Aorta (tissue), 5 donors: ENCODE measurements at places on chromosomes 13 and 19. TPM values are rescaled to one million over a fixed set of nuclear protein-coding genes. Genes with fewer than 3 reads are reported as not detected.
A peak's percentile ranks its signal among the peaks of the same experiment; 100 is the strongest.

GRCh38 chr19:54136086-54136863, 1.3 kb upstream of the CNOT3 start:
- DNase-seq, result no peak

- DNase-seq, result no peak
These were observed 16.2 kb downstream of the PLPP2 start for GRCh38 chr19:275000-275399.

GRCh38 chr13:112247471-112248405, 128.4 kb upstream of the SPACA7 start:
- DNase-seq, result no peak

GRCh38 chr19:53290758-53291549, 23.4 kb upstream of the VN1R4 start:
- no peak for DNase-seq

DNA sequence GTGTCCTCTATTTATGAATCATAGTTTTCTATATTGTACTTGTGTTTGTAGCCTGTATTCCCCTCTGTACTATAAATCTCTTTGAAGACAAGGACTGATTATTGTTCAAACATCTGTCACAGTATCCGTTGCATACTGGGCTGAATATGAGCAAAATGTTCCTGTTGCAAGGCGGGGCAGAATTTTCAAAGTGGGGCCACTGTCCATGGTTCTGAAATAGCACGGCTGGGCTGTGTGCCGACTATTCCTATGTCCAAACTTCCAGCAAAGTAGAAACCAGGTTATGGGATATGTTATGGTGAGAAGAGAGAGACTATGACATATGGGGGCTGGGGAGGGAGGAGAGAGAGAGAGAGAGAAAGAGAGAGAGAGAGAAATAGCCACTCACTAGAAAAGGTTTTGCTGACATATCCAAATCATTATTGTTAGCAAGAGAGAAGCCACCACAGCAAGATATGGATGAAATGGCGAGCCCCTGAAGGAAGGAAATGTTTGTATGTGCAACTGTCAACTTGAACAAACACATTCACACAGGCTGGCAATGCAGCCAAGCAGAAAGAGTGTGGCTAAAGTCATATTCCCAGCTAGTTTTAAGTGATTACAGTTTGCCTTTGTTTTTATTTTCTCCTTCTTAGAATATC, 107.0 kb upstream of the GPR12 start:
- no peak for DNase-seq

- no peak for DNase-seq
These were observed 491.5 kb downstream of the OLFM4 start for GRCh38 chr13:53520132-53520531.

- no peak for DNase-seq
These were observed 22.0 kb upstream of the EMP3 start for GRCh38 chr19:48303367-48303766.

- no peak for DNase-seq
These were observed 2.3 kb downstream of the RPL13A start for GRCh38 chr19:49489601-49490167.

DNA sequence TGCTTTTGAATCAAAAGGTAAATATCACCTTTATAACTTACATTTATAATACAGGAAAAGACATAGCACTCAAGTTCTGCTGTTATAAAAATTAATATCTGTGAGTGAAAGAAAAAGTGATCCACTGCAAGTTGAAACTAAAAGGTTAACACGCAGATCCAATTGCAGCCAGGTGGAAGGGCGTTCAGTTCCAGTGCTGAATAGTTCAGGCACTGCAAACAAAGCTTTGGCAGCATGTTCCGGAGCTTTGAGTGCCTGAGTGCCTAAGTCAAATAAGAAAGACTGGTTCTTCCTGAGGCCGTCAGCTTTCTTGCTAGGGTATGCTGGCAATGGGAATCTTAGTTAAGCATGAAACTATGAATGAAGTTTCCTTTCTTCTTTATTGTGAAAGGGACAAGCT, 200.3 kb downstream of the LMO7 start:
- no peak for DNase-seq

DNA sequence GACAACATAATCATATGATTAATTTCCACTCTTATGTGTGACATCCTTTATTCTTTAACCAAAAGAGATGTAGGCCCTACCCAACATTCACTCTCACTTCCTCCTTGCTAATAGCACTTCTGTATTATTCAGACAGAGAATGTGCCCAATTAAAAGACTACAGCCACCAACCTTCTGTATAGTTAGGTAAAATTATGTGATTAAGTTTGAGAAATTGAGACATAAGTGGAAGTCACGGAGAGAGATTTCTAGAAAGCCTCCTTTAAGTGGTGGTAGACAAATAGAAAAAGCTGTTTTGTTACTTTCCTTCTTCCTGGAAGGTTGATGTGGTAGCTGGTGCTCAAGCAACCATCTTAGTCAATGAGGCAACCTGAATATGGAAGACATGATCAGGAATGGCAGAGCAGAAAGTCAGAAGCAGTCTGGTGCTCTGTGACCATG, 14.8 kb downstream of the EPSTI1 start:
- no peak for DNase-seq

GRCh38 chr13:46496086-46496485, 56.9 kb upstream of the LRCH1 start:
- DNase-seq, result no peak

DNA sequence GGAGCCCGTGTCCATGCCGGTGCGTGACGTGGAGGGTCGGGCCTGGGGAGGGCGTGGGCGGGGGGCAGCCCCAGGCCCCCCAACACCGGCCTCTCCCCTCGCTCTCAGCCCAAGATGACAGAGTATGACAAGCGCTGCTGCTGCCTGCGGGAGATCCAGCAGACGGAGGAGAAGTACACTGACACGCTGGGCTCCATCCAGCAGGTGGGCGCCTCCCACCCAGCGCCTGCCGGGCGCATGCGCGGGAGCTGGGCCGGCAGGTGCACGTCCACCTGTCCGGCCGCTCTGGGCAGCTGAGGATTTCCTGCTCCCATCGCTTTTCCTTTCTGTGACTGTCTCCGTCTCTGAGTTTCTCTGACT, 49.8 kb downstream of the VAV1 start:
- DNase-seq, result peak; percentile 57

- no peak for DNase-seq
These were observed 442.7 kb downstream of the OXGR1 start for GRCh38 chr13:96551546-96551945.

DNA sequence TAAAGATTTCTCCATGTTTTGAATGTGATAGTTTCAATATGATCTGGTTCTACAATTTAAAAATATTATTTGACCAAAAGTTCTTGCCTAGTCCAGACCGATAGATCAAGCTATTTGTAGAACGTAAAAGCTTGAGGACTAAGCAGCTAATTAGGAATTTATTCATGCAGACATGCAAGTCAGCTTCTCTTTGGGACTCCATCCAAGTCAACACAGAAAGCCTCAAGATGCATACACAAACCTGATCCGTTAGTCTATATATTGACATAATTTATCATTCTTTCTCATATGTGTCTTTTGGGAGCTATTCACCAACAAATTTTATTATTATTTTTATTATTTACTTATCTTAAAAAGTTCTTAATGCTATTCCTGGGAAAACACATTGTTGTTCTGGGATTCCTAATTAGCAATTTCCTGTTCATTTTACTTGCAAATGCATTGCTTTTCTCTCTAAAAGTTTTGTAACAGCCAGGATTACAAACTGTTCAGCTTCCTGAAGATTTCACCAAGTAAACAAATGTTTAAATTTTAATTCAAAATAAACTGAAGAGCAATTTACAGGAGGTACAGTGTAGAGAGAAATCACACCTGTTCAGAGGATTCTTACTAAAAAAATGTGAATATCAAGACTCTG, 375.3 kb downstream of the GPC5 start:
- DNase-seq, result no peak

GRCh38 chr19:31264041-31264778, 85.0 kb downstream of the TSHZ3 start:
- peak; percentile 22 for DNase-seq

GRCh38 chr13:100875392-100876043, 200.9 kb upstream of the TMTC4 start:
- no peak for DNase-seq

GRCh38 chr19:28482221-28482620, 730.7 kb downstream of the UQCRFS1 start:
- DNase-seq, result no peak

DNA sequence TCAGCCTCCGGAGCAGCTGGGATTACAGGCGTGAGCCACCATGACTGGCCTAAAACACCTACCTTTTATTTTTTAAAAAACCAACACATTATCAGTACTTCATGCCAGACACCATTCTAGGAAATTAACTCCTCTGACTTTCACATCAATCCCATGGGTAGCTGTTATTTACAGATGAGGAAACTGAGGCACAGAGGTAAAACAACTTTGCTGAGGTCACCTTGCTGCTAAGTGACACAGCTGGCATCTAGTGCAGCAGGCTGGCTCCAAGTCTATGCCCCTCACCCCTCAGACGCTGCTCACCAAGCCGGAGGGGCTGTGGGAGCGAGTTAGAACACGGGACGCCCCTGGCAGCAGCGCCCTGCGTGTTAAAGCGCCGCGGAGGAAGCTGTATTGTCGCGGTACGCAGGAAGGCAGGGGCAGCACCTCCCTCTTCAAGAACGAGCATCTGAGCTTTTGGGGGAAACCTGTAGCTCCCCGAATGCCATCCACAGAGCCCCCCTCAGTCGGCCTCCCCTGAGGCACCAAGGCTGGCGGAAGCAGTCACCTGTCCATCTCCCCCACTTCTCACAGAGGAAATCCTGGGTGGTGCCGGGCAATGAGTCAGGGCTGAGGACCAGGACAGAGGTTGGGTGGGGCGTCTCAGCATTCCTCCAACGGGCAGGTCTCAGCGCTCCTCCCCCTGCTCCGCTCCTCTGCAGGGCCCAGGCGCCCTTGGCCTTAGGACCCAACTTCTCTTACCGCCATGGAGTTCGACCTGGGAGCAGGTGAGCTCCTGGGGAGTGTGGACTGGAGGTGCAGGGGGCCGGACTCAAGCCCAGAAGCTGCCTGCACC, at the start of gene C19orf33:
C19orf33 (plus strand) TSS at position 735 of the 835 bp plus-strand sequence; CDS start at position 746, 11 bp downstream.
- DNase-seq, result no peak

- DNase-seq, result peak; percentile 88
These were observed 7.6 kb downstream of the CAPN12 start for GRCh38 chr19:38736413-38737280.

DNA sequence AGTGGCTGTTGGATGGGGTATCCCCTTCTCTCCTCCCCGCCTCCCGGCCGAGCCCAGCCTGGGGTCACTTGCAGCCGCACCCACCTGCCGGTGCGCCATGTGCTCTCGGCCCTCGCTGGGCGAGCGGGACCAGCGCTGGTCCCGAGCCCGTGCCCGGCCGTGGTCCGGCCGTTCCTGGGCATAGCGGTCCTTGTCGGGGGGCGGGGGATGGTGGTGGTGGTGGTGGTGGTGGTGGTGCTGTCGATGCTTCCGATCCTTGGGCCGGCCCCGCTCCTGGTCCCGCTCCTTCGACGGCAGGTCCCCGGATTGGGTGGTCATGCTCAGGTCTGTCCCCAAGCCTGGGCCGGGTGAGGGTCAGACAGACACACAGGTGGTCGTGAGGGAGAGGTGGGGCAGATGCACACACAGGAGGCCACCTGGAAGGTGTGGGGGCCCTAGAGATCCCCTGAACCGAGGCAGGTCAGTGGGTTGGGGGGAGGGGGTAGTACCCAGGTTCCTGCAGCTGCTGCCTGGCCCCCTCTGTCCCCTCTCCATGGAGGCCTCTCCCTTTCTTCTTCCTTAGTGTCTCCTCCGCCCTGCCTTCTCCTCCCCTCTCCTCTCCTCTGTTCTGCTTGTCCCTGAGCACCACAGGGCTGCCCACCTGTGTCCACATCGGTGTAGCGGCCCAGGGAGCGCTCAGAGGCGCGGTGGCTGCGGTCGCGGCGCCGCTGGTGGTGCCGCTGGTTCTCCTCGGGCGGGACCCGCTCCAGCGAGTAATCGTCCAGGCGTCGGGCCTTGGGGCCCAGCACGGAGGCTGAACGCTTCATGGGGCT, 58.7 kb downstream of the IER2 start:
- DNase-seq, result no peak

DNA sequence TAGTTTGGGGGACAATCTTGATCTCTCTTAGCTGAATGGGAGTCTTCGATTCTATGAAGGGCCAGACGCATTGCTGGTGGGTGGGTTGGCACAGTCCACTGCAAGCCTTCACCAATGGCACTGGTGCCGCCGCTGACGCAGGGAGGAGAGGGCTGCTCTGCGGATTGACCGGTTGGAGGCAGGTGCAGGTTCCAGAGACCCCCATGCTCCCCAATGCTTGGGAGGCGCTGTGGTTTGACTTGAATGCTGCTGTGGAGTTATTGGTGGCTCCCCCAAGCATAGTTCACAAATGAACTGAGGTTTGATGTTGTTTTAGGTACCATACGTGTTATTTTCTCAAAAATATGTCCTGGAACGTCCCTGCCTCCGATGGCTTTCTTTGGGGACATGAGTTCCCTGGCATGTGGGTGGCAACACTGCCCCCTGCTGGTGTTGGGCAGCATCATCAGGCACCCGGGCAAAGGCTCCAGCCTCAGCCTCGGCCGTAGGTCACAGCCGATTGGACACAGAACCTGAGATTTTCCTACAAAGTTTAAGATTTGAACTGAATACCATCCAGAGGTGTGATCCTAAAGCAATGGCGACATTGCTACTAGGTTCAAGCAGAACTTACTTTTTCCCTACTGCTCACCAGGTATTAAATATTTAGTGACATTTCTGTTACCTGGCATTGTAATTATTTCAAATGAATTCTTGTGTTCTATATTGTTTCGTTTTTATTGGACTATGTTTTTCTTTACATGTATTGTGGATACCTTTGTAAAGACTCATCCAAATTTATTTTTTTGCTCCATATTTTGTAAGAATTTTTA, 95.5 kb downstream of the ANKRD10 start:
- peak; percentile 84 for DNase-seq

Gene ZNF253
- polyA plus RNA-seq, result 4.0 TPM

Gene NALCN
- polyA plus RNA-seq, result 2.4 TPM

Gene LGALS14
- not detected for polyA plus RNA-seq

Gene FTL
- polyA plus RNA-seq, result 6,798 TPM

Gene SOHLH2
- not detected for polyA plus RNA-seq

Gene IZUMO2
- polyA plus RNA-seq, result not detected

Gene CEACAM3
- not detected for polyA plus RNA-seq

Gene LRRC8E
- not detected for polyA plus RNA-seq

Gene PRR19
- not detected for polyA plus RNA-seq
